Frontal cortex (tissue), 4 donors: ENCODE measurements at places on chromosomes 2 and 18. TPM values are rescaled to one million over a fixed set of nuclear protein-coding genes. Genes with fewer than 3 reads are reported as not detected.

The NT5DC4 gene
- total RNA-seq: not detected

The ZFAND2B gene
- total RNA-seq: 10.2 TPM

The FBLN7 gene
- total RNA-seq: 0.41 TPM

The UBE2E3 gene
- total RNA-seq: 150 TPM

The IL1B gene
- total RNA-seq: 0.41 TPM

The PAX8 gene
- under 0.01 TPM for total RNA-seq

The TMEM200C gene
- total RNA-seq: 23.2 TPM

The SP140 gene
- 0.82 TPM for total RNA-seq
